ENCODE measurements at places on chromosomes 3 and 15. TPM values are rescaled to one million over a fixed set of nuclear protein-coding genes. Genes with fewer than 3 reads are reported as not detected.

GRCh38 chr3:23387286-23387918 is 184.3 kb downstream of the UBE2E2 start:
- no peak for DNase-seq

GRCh38 chr3:8886546-8886945 is 76.7 kb downstream of the RAD18 start:
- peak; percentile 79 for DNase-seq

The PEX11A gene
- total RNA-seq = 10.7 TPM

The CKMT1A gene
- not detected for total RNA-seq

DNA sequence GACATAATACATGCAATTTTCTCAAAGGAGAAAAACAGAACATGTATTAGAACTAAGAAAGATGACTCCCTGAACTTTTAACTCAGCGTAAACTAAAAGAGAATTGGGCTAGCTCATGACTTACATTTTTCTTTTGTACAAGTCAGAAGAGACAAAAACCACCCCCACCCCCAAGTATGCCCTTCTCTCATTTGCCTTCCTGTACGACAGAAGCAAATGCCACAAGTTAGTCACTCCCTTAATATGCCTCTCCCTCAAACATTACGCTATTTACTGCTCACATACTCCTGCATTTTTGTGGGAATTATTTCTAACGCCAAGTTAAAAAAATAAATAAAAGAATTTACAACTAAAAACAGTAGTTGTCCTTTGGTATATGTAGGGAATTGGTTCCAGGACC is 22.0 kb downstream of the CPEB1 start:
- peak; percentile 66 for DNase-seq

The GP9 gene
- not detected for total RNA-seq

GRCh38 chr3:30508339-30508738 is 98.1 kb upstream of the TGFBR2 start:
- no peak for DNase-seq

- DNase-seq = peak; percentile 32
Observed at GRCh38 chr3:175741951-175742350, 882.8 kb downstream of the NAALADL2 start.

GRCh38 chr3:131082871-131083863 is 56.5 kb downstream of the NEK11 start:
- peak; percentile 31 for DNase-seq

DNA sequence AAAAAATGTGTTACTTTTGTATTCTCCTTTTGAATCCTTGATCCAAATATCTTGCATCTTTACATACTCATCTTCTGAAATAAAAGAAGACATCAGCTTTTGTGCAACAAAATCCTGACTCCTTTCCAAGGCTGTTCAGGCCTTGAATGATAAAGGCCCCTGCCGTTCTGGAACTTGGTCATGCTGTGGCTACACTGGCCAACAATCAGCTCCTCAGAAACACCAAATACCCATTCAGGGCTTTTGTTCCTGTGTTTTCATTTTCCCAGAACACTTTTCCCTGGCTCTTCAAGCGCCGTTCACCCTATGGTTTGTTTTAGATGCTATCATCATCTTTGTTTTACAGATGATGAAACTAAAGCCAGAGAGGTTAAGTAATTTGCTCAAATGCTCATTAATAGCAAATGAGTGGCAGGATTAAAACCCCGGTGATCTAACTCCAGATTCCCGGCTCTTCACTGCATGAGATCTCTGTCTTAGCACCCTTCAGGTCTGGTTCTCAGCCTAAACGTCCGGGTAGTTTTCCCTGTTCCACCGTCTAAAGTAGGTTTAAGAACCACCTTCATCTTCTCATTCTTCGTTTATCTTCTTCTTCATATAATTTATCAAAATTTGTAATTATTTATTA is 58.3 kb downstream of the EPHA3 start:
- no peak for DNase-seq

DNA sequence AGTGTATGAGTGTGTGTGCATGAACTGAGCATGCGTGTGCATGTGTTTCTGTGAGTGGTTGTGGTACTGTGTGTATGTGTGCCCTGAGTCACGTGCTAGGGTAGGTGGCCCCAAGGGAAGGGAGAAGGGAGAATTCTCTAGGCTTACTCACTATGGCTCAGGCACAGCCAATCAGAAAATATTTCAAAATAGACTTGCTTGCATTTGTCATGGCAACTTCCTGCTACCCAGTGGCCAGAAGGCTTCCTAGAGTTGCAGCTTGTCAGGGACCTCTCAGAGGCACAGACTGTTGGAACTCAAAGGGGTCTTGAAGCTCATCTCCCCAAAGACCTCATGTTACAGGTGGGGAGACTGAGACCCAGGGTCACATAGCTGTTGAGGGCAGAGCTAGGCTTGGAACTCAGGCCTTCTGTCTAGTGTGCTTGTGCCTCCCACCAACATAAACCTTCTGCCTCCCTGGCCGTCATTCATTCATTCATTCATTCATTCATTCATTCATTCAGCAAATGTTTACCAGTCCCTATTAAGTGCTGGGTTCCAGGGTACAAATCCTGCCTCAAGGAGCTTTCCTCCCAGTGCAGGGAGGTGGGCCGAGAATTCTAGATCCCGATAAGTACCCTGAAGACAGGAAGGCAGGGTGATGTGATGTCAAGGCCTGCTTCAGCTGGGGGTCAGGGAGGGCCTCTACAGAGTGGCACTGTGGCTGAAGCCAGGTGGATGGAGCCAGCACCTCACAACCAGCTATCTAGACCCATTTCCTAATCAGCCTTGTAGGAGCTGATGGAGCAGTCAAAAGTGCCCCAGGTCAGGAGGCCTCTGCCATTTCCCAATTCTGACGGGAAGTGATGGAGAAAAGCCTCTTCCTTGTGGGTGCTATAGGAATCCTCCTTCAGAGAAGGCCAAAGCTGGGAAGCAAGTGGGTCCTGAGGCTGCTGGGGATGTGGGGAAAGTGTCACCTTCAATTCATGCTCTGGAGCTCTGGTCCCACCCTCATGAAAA is 10.9 kb upstream of the RFT1 start:
- DNase-seq = peak; percentile 64

- peak; percentile 98 for DNase-seq
Observed at GRCh38 chr3:99505646-99506269, 132.6 kb upstream of the COL8A1 start.

The CYP8B1 gene
- total RNA-seq = not detected

The PYGO1 gene
- total RNA-seq = 5.4 TPM

DNA sequence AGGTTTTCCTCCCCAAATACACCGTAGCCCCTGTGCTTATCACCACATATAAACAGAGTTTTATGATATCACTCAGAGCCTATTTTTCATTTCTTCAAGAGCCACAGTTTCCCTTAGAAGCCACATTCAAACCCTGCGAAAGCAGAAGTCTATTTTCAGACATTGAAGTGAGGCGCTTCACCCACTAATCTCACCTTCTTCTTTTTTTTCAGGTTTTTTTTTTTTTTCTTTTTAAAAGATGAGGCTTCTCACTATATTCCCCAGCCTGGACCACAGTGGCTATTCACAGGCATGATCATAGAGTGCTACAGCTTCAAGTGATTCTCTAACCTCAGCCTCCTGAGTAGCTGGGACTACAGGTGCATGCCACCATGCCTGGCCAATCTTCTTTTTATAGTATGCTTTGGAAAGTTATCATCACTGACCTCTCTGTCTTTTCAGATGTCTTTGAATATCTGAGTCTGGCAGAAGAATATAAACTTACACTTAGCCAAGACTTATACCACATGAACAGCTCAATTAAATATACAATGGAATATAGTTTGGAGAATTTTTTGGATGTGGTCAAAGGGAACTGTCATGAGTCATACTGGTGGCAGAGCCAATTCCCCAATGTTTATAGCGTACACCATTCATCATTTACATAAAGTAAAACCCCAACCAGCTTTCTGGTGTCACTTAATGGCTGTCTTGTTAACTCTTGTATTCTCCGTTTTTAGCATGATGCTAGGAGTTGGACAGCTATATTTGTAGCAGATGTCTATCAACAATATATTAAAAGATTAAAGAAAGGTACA is 59.7 kb upstream of the CCDC50 start:
- peak; percentile 89 for DNase-seq

GRCh38 chr15:90449206-90449735 is 61.2 kb downstream of the IQGAP1 start:
- DNase-seq = peak; percentile 67

GRCh38 chr15:97706059-97706458 is 254.4 kb upstream of the ARRDC4 start:
- DNase-seq = no peak

- DNase-seq = no peak
Observed at GRCh38 chr3:117263270-117263669, 553.7 kb downstream of the TUSC7 start.

GRCh38 chr3:128050597-128050996 is 1.6 kb upstream of the SEC61A1 start:
- DNase-seq = peak; percentile 40

- DNase-seq = peak; percentile 75
Observed at GRCh38 chr3:107810171-107811071, 280.4 kb downstream of the CD47 start.

DNA sequence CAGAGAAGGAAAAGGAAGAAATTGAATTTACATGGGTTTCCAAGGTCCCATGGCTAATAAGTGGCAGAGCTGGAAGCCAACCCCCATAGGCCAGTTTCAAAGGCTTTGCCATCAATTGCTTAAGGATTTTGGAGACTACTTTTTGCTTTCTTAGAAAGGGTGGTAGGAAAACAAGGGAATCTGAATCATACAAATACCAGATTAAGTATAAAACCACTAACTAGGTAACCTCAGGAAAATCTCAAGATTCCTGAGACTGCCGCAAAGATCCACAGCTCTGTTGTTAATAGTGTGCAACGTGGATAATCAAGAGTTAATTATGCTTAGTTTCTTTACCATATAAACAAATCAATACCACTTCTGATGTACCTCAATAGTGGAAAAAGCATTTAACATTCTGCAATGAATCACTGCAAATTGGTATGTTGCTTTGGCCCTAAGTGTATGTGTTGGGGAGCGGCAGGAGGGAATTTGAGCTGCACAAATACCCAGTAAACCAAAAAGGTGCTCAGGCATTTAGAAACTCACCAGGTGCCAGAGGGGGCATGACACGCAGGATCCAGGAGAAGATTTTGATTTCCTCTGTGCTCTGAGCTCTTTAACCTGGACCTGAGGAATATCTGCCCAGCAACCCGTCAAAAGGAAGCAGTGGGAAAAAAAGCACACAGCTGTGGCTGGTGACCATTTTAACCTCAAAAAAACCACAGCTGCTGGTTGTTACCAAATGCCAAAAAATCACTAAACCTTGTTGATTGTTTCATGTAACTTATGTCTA is 22.0 kb downstream of the AADAC start:
- peak; percentile 86 for DNase-seq

DNA sequence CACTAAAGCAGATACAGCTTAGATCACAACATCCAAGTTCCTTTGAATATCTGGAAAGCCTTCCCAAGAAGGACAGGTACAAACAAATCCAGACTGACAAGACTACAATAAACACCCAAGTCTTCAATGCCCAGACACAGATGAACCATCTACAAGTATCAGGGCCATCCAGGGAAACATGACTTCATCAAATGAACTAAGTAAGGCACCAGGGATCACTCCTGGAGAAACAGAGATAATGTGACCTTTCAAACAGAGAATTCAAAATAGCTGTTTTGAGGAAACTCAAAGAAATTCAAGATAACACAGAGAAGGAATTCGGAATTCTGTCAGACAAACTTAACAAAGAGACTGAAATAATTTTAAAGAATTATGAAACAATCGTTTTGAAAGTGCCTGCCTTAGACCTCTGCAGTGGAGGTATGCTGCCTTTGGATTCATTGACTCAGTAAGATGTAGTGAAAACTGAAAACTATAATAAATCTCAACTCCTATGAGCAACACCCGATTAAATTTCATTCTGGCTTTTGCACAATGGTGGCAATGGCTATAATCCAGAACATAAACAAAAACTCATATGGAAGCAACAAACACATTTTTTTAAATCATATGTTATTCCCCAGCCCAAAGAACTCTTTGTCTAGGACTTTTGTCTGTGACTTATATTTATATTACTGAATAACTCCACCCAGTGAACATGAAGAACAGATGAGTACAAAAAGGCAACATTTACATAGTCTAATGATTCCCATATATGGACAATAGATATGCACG is 12.6 kb upstream of the COL8A1 start:
- no peak for DNase-seq

All from M059J (cell line).